ENCODE measurements at places on chromosomes 13 and 19. TPM values are rescaled to one million over a fixed set of nuclear protein-coding genes. Genes with fewer than 3 reads are reported as not detected.
A peak's percentile ranks its signal among the peaks of the same experiment; 100 is the strongest.

CGB3 gene
- total RNA-seq: 5.3 TPM

GRCh38 chr19:15177269-15178116, 23.3 kb downstream of the NOTCH3 start:
- DNase-seq: peak; percentile 88

STOML3 gene
- not detected for total RNA-seq

GRCh38 chr19:31066385-31066784, 282.9 kb downstream of the TSHZ3 start:
- DNase-seq: peak; percentile 81

- no peak for DNase-seq
These were observed 235.6 kb downstream of the SHISA2 start for GRCh38 chr13:25816239-25816638.

FARP1 gene
- total RNA-seq: 5.2 TPM

DNA sequence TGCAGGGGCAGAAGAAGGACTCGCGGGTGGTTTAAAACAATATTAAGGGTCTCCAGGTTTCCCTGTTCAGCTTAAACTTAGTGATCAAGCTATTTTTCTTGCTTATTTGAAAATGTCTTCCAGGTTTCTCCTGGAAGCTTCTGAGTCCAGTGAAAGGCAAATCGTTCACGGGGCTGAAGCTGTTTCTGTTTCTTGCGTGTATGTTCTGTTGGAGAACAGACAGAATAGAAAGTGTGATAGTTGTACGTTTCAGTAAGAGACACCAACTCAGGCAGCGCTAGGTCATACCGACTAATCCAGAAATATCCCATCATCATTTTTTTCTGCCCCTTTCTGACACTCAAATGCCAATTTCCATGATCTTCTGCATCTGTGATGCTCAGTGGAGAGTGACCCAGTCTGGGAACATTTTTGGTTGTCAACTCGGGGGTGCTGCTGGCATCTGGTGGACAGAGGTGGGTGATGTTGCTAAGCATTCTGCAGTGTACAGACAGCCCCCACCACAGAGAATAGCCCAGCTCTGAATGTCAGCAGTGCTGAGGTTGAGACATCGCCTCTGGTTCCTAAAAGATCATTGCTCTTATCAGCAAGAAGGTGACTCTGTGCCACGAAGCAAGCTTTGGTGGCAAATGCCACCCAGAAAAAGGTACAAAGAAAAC, 4.3 kb downstream of the KLF2 start:
- DNase-seq: no peak

DNA sequence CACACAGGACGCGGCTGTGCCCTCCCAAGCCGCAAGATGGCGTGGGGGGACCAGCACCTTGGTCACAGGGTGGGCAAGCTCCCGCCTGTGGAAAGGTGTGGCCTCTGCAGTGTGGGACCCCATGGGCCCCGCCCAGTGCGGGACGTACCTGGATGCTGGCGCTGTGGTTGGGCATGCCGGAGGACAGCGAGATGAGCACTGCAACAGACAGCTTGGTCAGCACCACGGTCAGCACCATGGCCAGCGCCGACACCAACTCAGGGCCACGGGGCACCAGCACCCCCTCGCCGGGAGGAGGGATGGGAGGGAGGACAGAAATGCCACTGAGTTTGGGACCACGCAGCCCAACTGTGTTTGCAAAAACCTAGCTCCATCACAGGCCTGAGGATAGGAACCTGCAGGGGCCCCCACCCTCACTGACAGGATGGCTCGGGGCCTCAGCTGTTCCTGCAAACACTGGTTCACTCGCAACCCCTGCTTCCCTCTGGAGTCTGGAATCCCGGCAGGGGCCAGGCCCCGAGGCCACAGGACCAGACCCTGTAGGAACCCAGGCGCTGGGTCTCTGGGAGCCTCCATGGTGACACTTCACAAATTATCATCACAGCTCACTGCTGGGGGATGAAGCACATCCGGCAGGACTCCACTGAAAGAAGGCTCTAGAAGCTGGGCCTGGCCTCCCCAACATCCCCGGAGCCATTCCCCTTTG, 27.1 kb downstream of the IZUMO4 start:
- DNase-seq: no peak

DNA sequence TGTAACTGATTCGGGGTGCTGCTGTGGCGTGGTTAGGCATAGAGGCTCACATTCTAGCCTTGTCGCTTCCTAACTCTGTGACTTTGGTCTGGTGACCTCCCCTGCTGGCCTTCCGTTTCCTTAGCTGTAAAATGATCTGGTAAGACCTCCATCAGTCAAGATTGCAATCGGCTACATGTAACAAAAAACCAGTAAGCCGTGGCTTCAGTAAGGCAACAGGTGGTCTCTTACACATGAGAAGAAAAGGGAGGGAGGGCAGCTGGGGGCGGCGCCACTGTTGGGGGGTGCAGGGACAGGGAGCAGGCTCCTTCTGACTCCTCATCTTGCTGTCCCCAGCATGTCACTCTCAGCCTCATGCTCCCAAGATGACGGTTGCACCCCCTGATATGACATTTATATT, 148.0 kb downstream of the SIPA1L3 start:
- no peak for DNase-seq

GRCh38 chr19:45920458-45920857, 5.9 kb upstream of the NANOS2 start:
- no peak for DNase-seq

DNA sequence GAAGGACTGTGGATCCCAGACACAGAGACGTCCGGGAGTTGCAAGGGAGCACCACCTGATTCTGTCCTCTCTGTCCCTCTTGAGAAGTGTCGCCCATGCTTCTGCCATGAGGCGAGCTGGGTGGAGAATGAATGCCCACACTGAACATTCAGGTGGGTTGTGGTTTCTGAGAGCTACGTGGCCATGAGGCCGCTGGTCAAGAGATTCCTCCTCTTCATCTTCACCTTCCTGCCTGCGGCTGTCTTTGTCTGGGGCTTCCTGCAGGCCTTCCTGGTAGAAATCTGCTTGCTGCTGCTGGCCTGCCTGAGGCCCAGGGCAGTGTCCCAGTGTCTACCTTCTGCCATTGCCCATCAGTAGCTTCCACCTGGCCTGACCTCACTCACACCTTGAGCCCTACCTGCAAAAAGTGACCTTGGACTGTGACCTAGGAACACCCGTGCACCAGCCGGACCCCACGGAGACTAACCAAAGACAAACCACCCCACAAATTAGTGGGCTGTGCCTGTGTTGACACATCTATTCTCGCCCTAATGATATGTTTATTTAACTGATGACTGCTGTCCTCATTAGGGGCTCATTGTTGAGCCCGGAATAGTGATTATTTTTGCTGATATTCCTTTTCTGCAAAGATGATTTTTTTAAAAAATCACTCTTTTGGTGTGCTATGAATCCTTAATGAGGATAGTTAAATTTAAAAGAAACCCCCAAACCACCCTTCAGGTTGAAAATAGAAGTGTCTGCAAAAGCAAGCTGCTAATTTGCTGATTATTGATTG, 38.7 kb upstream of the ZNF536 start:
- DNase-seq: no peak

DNA sequence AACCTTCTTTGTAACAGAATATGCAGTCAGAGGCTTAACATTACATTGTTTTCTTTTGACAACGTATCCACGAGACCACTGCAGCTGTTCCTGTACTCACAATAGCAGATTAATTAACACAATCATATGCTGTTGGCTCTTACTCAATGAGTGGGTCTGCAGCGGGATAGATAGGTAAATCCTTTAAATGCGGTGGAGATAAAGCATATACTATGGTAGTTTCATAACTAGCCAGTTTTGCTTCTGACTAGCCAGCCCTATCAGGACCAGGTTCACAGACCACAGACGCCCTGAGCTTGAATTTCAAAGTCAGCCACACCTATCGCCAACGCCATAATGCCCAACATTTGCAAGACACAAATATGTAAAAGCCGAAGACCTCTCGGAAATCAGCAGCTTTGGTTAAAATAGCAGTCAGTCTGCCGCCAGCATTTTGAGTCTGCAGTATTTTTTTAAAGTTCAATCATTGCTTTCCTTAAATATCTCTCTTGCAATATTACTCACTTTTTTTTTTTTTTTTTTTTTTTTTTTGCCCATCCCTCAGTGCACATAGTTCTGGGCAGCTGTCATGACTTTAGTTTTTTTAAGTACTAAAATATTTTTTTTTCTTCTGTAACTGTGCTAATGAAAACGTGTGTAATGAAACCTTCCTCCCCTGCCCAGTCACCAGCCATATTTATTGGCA, 120.5 kb downstream of the ZNF536 start:
- peak; percentile 35 for DNase-seq

INSR gene
- total RNA-seq: 10.0 TPM

DNA sequence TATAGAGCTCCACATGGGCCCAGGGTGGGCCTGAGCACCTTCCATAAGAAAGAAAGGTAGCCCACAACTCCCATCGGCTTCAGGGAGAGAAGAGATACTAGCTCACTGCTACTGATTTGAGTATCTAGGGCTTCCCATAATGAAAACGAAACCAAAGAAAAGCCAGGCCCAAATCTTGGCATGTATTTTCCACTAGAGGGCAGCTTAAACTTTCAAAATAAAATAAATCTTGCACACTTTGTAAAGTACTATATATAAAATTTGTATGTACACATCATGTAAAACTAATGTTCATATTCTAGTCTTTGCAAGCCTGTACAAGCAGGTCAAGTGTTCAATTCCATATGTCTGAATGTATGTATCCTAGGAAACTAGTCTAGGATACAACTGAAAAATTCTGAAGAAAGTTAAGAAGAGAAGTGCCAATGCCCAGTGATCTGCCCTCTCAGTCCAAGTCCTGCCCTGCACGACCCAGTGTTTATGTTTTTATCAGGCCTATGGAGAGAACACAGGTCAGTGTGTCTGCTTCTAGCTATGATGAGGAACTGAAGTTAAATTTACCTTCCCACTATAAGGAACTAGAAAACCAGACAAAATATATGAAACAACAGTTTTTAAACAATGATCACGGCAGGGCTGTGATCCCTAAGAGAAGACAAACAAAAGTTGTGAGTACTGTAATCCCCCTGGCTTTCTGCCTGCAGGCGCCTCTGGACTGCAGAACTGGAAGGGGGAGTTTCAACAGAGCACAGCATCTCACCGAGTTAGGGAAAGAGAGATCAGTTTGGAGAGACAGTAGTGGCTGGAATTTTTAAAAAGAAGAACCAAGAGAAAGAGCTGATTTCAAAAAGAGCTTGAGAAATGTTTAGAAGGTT, 475.7 kb downstream of the UQCRFS1 start:
- peak; percentile 35 for DNase-seq

SLC15A1 gene
- not detected for total RNA-seq

PALM gene
- 1.1 TPM for total RNA-seq
